ENCODE measurements at places on chromosomes 5 and 9. TPM values are rescaled to one million over a fixed set of nuclear protein-coding genes. Genes with fewer than 3 reads are reported as not detected.

- H3K27ac ChIP-seq: no peak overlapping the region
- H3K4me3 ChIP-seq: no peak overlapping the region
- H3K27me3 ChIP-seq: no peaks in the 10 kb centered on the region
- no peak for DNase-seq
These were observed 152.9 kb upstream of the PPP1R26 start for GRCh38 chr9:135326633-135327152.

DNA sequence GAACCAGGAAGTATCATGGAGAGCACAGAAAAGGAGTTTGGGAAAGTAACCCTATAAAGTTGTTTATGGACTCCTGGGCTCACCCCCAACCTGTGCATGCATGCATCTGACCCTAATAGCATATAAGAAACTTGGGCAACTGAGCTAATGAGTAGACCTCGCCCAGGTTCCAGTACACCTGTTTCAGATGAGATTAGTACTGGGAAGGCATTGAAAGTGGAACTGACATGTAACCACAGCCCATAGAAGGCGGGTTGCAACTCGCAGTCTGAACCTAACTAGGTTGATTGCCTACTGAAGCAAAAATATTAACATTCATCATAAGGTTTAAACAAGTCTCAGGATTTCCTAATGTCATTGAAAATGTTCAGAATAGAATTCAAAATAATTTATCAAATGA lies 87.0 kb downstream of the WNK2 start:
- H3K36me3 ChIP-seq: no peaks in the 10 kb centered on the region
- H3K4me3 ChIP-seq: no peak overlapping the region
- H3K4me1 ChIP-seq: no peaks in the 10 kb centered on the region
- no peaks in the 10 kb centered on the region for H3K27me3 ChIP-seq
- no peak for DNase-seq

BTNL8 gene
- total RNA-seq: 10.0 TPM

NEUROG1 gene
- not detected for total RNA-seq

TMEM252 gene
- total RNA-seq: not detected

All from upper lobe of left lung (tissue), 6 donors.